Fibroblast of skin of right biceps (primary cell): ENCODE measurements at places on chromosomes 3 and 15.
A peak's percentile ranks its signal among the peaks of the same experiment; 100 is the strongest.

DNA sequence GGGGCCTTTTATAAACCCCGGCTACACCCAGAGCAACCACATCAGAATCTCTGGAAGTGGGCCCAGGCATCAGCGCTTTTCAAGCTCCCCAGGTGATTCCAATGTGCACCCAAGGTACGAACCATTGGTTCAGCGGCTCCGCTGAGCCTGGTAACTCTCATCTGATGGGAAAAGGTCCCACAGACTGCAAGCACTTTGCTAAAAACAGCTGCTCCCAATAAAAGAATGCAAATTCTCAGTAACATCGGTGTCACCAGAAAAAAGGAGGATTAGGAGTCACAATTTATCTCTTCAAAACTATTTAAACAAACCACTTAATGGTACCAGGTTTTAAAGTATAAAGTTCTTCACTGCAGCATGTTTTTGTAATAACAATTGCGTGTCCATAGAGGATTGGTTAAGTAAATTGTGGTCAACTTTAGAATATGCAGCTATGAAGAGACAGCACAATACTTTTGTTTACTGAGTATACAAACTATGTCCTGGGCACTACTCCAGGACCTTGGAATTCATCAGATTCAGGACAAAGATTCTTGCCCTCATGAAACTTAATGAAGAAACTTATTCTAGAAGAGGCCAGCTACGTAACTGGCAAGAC is 660.7 kb upstream of the ADAMTS9 start:
- DNase-seq: peak; percentile 56

DNA sequence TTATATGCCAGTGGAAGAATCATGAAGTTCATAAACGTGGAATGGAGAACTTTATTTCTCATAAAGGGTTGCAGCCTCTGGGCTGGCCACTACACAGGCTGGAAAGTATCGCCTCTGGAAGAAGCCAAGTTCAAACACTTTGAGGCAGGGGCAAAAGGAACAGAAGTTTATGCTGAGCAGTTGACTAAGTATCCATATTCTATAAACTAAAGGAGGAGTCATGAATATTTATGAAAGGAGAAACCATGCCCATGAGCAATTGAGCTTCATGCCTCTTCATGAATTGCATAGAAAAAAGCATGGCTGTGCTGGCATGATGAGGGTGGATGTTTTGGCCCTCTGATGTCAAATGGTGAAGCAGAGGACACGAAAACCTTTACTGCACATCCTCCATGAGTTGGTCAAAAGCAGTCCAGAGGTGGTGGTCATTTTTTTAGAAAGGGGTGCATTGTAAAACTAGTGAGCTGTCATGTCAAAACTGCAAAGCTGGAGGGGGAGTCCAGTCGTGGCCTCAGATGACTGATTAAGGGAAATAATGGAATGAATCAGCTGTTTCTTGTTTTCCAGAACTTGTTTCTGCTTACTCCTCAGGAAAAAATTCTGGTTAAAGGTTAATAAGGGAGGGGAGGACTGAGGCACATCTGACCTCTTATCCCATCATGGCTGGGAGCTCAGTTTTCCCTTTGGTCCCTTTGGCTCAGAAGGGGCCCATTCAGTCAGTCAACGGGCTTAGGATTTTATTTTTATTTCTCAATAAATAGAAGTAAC is 276.7 kb downstream of the CHL1 start:
- DNase-seq: no peak

- DNase-seq: no peak
These were observed 210.6 kb downstream of the ARPP21 start for GRCh38 chr3:35849963-35850362.

DNA sequence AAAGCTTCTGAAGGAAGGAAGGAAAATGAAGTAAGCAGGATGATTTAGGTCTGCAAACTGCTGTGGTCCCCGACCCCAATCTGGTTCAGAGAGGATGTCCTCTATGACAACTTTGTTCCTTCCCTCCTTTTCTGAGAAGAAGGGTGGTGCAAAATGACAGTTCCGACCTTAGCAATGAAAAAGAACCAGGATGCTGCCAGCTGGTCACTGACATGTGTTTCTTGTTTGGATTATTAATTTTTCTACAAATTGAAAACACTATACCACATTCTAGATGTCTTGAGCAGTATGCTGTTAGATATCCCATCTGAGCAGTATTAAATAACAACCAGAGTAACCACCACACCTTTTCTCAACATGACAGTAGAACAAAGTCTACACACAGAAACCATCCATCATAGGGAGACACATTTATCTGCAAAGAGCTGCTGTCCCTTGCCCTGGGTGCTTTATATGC is 27.5 kb downstream of the CDCP1 start:
- DNase-seq: no peak
